ENCODE measurements at places on chromosomes 11 and 22.

- DNase-seq = peak; percentile 39
Observed at GRCh38 chr22:19289475-19290161, 1.9 kb downstream of the CLTCL1 start.

DNA sequence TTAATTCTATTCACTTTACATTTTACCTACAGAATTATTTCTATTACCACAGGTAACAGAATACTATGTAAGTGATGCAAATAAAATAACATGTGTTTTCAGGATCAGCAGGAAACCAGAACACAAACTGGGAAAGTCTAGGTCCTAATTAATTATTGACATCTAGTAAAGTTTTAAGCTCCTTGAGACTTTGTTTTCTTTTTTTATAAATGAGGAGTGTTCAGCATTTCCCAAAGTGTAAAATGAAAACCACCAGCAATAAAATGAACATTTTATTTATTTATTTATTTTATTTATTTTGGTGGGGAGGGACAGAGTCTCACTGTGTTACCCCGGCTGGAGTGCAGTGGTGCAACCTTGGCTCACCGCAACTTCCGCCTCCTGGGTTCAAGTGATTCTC is 123.6 kb downstream of the ARHGAP42 start:
- DNase-seq = no peak

- DNase-seq = no peak
Observed at GRCh38 chr11:20207781-20208621, 47.7 kb upstream of the DBX1 start.

DNA sequence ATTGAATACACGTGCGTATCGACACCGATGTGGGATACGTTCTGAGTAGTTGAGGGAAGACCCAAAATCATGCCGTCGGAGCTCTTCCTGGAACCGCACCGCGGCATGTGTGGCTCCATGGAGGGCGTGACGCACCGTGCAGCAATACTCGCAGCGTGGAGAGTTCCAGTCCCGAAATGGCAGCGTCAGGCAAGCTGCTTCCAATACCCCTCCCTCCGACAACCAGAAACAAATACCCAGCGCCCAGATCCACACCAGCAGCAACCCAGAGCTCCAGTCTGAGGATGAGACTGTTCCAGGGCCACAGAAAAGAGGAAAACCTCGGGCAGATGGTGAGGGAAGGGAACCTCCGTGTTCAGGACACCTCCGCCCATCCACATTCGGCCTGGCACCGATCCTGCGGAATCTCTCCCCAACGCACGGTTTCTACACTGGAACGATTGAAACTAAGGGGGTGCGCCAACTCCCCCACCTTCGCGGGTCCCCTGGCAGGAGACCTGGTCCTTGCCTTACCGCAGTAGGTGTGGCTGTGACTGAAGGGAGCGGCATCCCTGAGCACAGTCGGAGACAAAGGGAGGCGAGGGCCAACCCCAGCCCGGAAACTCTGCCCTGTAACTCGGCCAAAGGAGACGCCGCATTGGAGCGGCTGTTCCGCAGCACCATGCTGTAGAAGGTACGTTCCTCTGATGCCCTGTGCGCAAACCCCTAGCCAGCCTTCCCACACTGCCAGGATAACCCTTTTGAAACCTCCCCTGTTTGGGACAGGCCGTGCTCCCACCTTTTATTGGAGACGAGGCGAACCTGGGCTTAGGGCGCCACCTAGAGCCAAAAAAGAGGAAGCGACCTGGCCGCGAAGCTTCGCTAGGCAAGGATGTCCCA is 28.2 kb downstream of the DBX1 start:
- no peak for DNase-seq

- DNase-seq = no peak
Observed at GRCh38 chr11:45560913-45561281, 104.5 kb downstream of the CHST1 start.

DNA sequence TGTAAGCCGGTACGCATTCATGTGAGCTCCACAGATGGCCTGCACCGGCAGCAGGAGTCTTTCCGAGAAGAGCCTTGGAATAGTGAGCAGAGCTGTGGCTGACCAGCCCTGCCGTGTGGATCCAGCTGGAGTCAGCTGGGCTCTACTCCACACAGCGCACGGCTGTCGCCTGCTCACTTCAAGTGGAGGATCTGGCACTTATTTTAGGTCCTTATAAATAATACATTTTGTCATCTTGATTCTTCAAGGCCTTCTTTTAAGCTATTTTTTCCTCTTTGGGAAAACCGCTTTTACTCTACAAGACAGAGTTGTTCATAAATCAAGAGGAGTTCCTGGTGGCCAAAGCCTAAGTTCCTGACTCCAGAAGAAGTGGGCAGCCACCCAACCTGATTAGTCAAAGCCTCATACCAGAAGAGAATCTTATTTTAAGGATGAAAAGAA is 93.8 kb downstream of the KCNC1 start:
- DNase-seq = no peak

DNA sequence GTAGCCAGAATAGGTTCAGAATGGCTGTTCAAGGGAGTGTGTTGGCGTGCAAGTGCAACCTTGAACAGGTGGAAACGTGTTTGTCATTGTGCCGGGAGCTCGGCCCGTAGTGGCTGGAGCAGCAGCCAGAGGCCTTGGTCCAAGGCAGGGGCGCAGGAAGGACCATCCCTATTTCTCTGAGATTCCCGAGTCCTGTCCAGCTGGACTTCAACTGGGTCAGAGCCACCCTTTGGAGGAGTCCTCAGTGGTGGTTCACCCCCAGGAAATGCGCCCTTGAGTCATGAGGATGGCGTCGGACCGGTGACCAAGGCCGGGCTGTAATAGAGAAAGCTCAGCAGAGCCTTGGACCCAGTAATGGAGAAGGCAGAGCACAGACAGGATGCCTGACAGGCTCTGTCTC is 1402.0 kb downstream of the BRD1 start:
- DNase-seq = no peak

DNA sequence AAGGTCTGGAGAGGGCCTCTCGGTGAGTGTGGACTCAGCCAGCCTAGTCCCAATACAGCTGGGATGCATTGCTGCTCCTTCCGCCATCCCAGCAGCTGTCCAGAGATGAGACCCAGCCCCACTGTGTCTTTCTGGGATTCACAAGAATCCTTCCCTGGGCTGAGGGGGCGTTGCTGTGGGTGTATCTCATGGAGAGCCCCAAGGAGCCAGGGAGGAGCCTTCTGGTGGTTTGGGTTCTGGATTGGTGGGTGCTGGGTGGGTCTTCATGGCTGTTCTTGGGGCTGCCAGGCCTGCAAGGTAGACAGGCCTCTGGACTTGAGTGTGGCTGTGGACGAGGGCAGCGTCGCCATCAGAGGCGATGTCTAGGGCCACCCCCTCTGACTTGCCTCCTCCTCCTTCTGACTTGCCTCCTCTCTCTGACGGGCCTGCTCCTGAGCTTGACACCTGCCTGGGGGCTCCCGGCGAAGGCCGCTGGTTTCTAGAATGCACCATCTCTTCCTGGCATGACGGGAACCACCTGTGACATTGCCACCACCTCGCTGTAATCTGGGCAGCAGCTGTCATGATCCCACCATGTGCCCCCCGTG is 17.2 kb downstream of the KCNQ1 start:
- DNase-seq = no peak

DNA sequence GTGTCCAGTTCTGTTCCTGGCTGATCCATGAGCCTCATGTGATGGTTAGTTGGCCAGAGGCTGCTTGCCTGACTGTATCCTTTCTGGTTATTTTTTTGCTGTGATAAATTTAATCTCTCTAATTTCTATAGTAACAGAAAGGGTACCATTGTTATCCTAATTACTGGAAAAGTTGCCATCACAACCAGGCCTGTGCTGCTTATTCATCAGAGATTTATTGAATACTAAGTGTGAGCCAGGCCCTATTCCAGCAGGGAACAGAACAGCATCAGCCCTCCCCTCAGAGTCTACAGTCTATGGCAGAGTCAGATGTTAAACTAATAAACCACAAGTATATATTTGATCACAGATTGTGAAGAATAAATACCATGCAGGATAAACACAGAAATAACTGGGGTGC is 86.8 kb downstream of the DEPDC5 start:
- no peak for DNase-seq

DNA sequence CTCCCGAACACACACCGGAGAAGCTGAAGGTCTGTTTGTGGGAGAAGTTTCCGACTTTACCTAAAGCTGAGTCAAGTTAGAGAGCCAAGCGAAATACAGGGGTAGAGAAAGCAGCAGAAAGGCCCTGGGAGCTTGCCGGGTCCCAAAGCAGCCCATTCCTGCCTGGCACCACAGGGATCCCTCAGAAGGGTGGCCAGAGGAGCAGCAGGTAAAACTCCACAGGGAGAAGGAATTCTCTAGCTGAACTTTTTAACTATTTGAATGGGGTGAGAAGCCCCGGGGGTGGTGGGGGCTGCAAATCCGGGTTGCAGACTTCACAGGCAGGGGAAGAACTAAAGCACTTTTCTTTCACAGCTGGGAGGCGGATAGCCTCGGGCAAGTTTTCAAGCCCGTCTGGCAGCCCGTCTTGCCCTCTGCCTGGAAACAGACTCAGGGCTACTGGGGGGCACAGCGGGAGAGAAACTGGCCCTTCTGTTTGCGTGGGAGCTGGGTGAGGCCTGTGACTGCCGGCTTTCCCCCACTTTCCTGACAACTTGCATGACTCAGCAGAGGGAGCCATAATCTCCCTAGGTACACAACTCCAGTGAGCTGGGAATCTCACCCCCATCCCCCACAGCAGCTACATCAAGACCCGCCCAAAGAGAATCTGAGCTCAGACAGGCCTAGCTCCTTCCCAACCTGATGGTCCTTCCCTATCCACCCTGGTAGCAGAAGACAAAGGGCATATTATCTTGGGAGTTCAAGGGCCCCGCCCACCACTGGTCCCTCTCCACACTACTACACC is 311.0 kb downstream of the SBF2 start:
- DNase-seq = no peak

DNA sequence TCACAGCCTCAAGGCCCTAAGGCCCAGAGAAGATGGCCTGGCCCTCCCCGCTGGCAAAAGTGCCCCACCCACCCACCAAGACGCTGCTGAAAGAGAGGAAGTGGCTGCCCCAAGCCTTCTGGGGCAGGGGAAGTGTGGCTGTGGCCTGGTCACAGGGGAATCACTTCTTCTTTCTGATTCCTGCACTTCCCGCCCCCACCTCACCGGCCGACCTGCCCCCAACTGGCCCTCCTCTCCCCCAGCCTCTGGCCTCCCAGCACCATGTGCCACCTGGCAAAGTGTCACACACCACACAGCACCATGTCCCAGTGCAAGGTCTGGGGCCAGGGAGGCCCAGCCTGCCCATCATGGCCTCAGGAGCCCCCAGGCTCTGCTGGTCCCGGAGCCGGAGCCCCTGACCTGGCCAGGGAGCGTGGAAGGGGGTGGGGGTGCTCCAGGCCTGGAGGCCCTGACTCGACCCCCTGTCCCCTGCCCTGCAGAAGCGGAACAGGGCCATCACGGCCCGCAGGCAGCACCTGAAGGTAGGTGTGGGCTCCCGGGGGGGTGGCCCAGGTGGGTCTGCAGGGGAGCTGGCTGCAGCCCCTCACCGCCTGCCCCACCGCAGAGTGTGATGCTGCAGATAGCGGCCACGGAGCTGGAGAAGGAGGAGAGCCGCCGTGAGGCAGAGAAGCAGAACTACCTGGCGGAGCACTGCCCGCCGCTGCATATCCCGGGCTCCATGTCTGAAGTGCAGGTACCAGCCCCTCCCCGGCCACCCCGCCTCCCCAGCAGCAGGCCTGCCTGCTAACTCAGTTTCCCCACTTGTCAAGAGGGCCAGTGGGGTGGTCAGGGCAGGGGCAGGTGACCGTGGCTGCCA is 1.4 kb downstream of the TNNI2 start:
- DNase-seq = no peak

DNA sequence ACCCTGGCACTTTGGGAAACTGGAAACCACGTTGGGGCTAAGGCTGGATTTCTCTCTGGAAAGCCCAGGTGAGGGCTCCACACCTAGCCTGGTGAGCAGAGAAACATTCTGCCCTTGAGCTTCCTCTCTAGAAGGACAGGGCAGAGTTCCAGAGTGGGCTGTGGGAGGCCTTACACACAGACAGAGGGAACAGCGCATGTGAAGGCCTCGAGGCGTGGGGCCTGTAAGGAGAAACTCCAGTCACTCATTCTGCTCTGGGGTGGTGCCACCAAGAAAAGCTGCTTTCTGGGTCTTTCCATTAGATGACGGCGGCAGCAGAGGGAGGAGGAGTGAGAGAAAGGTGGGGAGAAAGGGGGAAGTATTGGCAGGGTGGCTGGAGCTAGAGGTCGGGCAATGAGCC is 183.1 kb downstream of the CHST1 start:
- no peak for DNase-seq

- no peak for DNase-seq
Observed at GRCh38 chr11:6646918-6647679, 8.5 kb downstream of the DCHS1 start.

DNA sequence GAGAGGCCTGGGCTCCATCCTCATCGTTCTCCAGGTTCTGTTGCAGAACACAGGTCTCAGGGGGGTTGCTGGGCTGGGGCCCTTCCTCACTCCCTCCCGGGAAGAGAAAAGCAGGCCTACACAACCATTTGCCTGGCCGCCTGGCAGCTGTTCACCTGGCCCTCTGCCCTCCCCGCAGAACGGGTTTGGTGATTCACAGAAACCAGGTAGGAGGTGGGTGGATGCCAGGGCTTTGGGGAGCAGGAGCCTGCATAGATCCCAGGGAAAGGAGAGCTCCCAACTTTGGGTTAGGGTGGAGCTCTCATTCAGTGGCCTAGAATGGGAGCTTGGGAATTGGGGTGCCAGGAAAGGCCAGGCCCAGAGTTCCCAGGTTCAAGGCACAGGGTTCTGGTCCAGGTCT is 995 bp downstream of the TMEM134 start:
- peak; percentile 60 for DNase-seq

DNA sequence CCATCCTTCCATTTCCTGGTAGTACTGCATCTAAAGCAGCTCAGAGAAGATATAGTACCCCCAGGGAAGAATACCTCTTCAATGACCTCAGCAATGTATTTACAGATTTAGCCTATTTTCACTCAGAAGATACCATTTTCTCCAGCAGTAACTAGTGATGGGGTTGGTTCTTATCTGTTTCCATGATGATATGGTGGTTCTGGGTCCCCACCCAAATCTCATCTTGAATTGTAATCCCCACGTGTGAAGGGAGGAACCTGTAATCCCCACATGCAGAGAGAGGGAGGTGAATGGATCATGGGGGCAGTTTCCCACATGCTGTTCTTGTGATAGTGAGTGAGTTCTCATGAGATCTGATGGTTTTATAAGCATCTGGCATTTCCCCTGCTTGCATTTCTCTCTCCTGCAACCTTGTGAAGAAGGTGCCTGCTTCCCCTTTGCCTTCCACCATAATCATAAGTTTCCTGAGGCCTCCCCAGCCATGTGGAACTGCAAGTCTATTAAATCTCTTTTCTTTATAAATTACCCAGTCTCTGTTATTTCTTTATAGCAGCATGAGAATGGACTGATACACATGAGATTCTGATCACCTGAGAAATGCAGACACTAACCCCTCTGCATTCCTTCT is 139.2 kb downstream of the CCDC81 start:
- no peak for DNase-seq
